ENCODE measurements at places on chromosomes 1 and 21.

DNA sequence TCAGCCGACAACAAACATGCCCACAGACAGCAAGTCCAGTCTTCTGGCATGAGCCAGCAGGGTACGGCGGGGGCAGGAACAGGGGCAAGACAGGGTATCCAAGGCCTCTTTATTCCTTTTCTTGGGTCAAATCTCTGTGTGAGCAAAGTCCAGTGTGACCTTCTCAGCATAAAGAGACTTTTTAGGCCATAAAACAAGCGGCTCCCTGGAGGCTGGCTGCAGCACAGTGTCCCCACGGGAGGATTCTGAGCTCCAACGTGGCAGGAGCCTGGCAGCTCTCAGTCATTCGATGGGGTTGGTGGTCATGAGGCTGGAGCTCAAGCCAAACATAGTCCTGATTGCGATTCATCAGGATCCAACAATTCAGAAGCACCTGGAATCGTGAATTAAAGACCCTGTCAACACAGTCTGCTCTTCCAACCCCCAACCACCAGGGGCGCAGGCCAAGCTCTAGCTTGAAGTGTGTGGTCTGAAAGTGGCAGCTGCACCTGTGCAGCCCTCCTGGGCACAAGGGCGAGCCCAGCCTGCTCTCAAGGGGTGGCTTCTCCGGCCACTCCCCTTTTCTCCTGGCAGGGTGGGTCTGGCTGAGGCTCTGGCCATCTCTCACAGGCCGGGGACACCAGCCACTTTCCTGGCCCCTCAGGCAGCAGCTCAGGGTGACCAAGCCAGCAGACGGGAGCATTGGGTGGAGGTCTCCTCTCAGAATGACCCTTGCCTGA lies 62.1 kb downstream of the SLC66A1 start:
- H3K27ac ChIP-seq = no peak overlapping the region
- peaks cover 27% of the 10 kb centered on the region for H3K36me3 ChIP-seq
- H3K27me3 ChIP-seq = no peaks in the 10 kb centered on the region
- H3K4me3 ChIP-seq = no peak overlapping the region
- no peak for DNase-seq

- no peaks in the 10 kb centered on the region for H3K4me1 ChIP-seq
Measured at GRCh38 chr21:14353231-14353630, 29.7 kb downstream of the HSPA13 start.

DNA sequence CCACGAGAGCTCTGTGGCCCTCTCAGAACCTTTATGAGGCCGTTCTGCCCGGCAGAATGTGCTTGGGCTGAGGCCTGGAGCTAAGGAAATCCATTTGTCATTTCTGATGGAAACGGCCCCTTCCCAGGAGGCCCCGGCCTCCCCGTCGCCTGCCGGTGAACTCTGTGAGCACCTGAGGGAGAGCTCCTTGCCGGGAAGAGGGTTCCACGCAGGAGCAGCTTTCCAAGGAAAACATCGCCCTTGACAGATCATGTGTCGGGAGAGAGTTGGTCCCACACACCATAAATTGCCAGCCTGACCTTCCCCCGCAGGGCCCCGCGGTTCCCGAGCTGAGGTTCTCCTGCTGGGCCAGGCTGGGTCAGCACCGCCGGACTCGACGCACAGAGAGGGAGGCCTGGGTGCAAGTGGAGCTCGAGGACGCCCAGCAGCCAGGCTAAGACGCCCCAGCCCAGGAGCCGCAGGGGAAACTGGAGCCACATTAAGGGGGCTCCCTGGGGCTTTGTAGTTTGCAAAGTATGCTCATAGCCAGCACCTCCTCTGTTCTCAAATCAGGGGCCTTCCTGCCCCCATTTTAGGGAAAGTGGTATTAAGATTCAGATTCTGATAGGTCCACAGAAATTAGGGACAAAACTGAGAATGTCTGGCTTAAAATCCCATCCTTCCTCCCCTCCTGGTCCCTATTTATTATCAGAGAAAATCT lies 239.5 kb downstream of the FOXD2 start:
- no peak overlapping the region for H3K27ac ChIP-seq
- H3K36me3 ChIP-seq = no peaks in the 10 kb centered on the region
- H3K27me3 ChIP-seq = peaks cover 3% of the 10 kb centered on the region
- H3K4me1 ChIP-seq = no peaks in the 10 kb centered on the region
- DNase-seq = no peak

GRCh38 chr1:33897092-33897725 lies 33.3 kb downstream of the HMGB4 start:
- DNase-seq = no peak
- no peaks in the 10 kb centered on the region for H3K36me3 ChIP-seq
- no peak overlapping the region for H3K27ac ChIP-seq

- no peaks in the 10 kb centered on the region for H3K36me3 ChIP-seq
- no peak for DNase-seq
- H3K27me3 ChIP-seq = no peaks in the 10 kb centered on the region
- H3K4me1 ChIP-seq = no peaks in the 10 kb centered on the region
- no peak overlapping the region for H3K27ac ChIP-seq
- no peak overlapping the region for H3K4me3 ChIP-seq
Measured at GRCh38 chr1:113984710-113985109, 5.4 kb downstream of the OLFML3 start.

- H3K27me3 ChIP-seq = peaks cover 52% of the 10 kb centered on the region
- no peak overlapping the region for H3K27ac ChIP-seq
- no peak for DNase-seq
Measured at GRCh38 chr1:233614743-233615521, 1.0 kb downstream of the KCNK1 start.

DNA sequence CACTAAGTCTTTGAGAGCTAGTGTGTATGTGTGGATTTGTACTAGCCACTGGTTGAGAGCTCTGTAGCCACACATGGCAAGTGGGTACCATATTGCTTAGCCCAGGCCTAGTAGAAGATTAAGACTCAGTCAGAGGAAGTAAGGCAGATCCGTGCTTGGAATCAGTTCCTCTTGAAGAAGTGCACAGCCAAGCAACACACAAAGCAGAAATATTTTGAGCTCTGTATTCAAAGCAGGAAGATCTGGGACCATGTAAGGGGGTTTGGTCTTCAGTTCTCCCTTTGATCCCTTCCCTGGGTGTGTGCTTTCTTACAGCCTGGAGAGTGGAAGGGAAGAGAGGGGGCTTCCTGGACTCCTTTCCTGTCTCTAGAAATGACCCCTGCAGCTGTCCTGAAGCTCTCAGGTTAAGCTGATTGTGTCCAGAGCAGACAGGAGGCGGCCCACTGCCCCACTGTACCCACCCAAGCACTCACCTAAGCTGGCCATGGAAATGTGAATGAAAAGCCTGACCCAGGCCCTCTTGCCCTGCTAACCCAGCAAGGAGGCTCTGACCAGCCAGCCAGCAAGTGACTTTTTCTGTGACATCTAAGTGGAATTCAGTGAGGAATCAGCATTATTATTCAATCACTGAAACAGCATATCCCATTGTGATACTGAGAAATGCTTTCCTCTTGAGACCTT lies 3.6 kb downstream of the ETS2 start:
- no peak overlapping the region for H3K27ac ChIP-seq
- peaks cover 49% of the 10 kb centered on the region for H3K36me3 ChIP-seq
- DNase-seq = no peak
- peaks cover 2% of the 10 kb centered on the region for H3K27me3 ChIP-seq

GRCh38 chr1:205670611-205671430 lies 9.5 kb downstream of the SLC45A3 start:
- H3K27me3 ChIP-seq = peaks cover 10% of the 10 kb centered on the region
- DNase-seq = no peak
- no peaks in the 10 kb centered on the region for H3K4me1 ChIP-seq
- H3K36me3 ChIP-seq = no peaks in the 10 kb centered on the region
- H3K27ac ChIP-seq = no peak overlapping the region
- H3K4me3 ChIP-seq = no peak overlapping the region

GRCh38 chr21:42006765-42007164 lies 3.4 kb downstream of the ZBTB21 start:
- H3K36me3 ChIP-seq = peaks cover 28% of the 10 kb centered on the region
- H3K4me3 ChIP-seq = no peak overlapping the region
- H3K4me1 ChIP-seq = peaks cover 56% of the 10 kb centered on the region
- H3K27me3 ChIP-seq = peaks cover 5% of the 10 kb centered on the region
- DNase-seq = no peak

DNA sequence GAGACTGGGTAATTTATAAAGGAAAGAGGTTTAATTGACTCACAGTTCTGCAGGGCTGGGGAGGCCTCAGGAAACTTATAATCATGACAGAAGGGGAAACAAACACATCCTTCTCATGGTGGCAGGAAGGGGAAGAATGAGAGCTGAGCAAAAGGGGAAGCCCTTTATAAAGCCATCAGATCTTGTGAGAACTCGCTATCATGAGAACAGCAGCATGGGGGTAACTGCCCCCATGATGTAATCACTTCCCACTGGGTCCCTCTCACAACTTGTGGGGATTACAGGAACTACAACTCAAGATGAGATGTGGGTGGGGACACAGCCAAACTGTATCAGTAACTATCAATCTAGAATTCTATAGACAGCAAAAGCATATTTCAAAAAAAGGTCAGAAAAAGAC lies 64.7 kb upstream of the ACTRT2 start:
- DNase-seq = no peak
- no peaks in the 10 kb centered on the region for H3K36me3 ChIP-seq
- no peaks in the 10 kb centered on the region for H3K4me1 ChIP-seq
- H3K4me3 ChIP-seq = no peak overlapping the region
- H3K27ac ChIP-seq = no peak overlapping the region

GRCh38 chr21:39863111-39863510 lies 4.1 kb upstream of the PCP4 start:
- H3K4me3 ChIP-seq = no peak overlapping the region
- H3K27me3 ChIP-seq = peaks cover 4% of the 10 kb centered on the region
- H3K36me3 ChIP-seq = no peaks in the 10 kb centered on the region

DNA sequence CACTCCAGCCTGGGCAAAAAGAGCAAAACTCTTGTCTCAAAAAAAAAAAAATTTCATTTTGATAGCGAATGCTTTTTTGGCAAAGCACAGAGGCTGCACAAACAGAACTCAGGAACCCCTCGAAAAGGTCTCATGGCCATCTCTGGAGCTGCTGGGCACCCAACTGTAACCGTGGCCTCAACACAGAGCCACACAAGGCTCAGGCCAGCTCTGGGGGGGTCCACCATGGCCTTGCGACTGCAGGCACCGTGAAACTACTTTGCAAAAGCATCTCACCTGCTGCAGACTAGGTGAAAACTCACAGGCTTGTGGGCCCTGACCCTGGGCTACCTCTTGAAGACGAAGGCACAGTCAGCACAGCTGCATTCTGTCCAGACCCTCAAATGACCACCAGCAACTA lies 16.1 kb upstream of the TMEM240 start:
- H3K27ac ChIP-seq = no peak overlapping the region
- no peaks in the 10 kb centered on the region for H3K4me1 ChIP-seq
- no peaks in the 10 kb centered on the region for H3K36me3 ChIP-seq
- no peak overlapping the region for H3K4me3 ChIP-seq

DNA sequence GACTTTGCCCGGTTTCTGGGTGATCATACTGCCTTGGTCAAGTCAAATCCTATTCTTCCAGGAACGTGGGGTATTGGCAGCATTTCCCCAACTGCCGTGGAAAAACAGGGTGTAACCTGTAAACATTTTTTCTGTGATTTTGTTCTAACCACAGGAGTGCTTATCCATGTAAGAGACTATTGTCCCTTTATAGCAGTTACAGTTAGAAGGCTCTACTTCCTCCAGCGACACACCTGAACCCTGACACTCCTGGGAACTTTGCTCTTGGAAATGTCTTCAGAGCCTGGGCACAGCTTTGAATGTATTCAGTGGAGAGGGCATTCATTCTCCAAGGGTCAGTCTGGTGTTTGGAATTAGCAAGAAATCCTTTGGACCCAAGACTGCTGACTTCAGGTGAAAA lies 26.4 kb upstream of the ARHGEF10L start:
- H3K27me3 ChIP-seq = peaks cover 18% of the 10 kb centered on the region
- no peaks in the 10 kb centered on the region for H3K36me3 ChIP-seq
- DNase-seq = no peak
- H3K4me3 ChIP-seq = no peak overlapping the region
- no peaks in the 10 kb centered on the region for H3K4me1 ChIP-seq
- no peak overlapping the region for H3K27ac ChIP-seq

DNA sequence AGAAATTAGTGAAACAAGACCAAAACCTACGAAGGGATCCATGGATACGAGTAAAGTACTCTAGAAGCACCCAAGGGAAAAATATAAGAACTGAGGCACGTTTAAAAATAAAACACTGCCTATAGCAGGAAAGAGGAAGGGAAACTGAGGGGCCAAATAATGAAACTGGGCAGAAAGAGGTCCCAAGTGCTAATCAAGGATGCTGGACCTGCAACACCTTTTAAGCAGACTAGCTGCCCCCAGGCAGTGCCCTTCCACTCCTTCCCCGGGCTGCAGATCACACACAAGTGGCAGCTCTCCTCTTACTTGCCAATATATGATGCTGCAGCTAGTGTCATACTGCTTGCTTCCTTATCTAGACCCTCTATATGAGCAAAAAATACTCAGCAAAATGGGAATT lies 7.6 kb upstream of the OTUD7B start:
- no peak overlapping the region for H3K27ac ChIP-seq
- peaks cover 4% of the 10 kb centered on the region for H3K4me1 ChIP-seq
- no peaks in the 10 kb centered on the region for H3K36me3 ChIP-seq

- no peak overlapping the region for H3K4me3 ChIP-seq
- DNase-seq = no peak
- no peaks in the 10 kb centered on the region for H3K27me3 ChIP-seq
- no peaks in the 10 kb centered on the region for H3K4me1 ChIP-seq
Measured at GRCh38 chr1:62836856-62837540, 53.1 kb downstream of the ATG4C start.

- peaks cover 2% of the 10 kb centered on the region for H3K27me3 ChIP-seq
- DNase-seq = no peak
- peak overlapping the region; percentile 98 for H3K27ac ChIP-seq
- H3K4me3 ChIP-seq = peak overlapping the region; percentile 66
- H3K4me1 ChIP-seq = peaks cover 91% of the 10 kb centered on the region
Measured at GRCh38 chr1:41738475-41738874, 180.2 kb downstream of the HIVEP3 start.

GRCh38 chr1:211127166-211127565 lies 6.8 kb downstream of the KCNH1 start:
- no peak overlapping the region for H3K27ac ChIP-seq
- no peaks in the 10 kb centered on the region for H3K36me3 ChIP-seq
- peaks cover 38% of the 10 kb centered on the region for H3K27me3 ChIP-seq
- no peak overlapping the region for H3K4me3 ChIP-seq

DNA sequence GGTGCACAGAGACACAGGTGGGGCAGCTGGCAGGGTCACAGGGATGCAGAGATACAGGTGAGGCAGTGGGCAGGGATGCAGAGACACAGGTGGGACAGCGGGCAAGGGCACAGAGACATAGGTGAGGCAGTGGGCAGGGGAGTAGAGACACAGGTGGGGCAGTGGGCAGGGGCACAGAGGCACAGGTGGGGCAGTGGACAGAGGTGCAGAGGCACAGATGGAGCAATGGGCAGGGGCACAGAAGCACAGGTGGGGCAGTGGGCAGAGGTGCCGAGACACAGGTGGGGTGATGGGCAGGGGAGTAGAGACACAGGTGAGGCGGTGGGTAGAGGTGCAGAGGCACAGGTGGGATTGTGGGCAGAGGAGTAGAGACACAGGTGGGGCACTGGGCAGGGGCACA lies 117.3 kb upstream of the KLHDC7A start:
- no peak overlapping the region for H3K4me3 ChIP-seq
- no peaks in the 10 kb centered on the region for H3K4me1 ChIP-seq
- peaks cover 1% of the 10 kb centered on the region for H3K27me3 ChIP-seq
- H3K36me3 ChIP-seq = no peaks in the 10 kb centered on the region
